ENCODE measurements at places on chromosomes 1 and 21.

GRCh38 chr1:219085082-219085481 lies 88.6 kb upstream of the LYPLAL1 start:
- no peak for DNase-seq

GRCh38 chr1:34130306-34130705 lies 34.7 kb downstream of the CSMD2 start:
- DNase-seq, result no peak

- no peak for DNase-seq
Observed at GRCh38 chr1:100229681-100230443, 19.8 kb downstream of the DBT start.

DNA sequence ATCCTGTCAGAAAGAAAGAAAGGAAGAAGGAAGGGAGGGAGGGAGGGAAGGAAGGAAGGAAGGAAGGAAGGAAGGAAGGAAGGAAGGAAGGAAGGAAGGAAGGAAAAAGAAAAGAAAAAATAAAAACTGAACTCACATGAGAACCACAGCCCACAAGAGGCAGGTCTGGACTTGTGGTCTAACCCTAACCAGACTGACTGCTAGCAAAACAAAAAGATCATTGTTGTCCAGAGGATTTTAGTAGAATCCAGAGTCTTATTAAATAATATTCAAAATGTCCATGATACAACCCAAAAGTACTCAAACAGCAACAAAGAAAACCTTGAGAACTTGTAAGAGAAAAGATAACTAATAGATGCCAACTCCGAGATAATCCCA lies 4.7 kb upstream of the ITGB2 start:
- no peak for DNase-seq

DNA sequence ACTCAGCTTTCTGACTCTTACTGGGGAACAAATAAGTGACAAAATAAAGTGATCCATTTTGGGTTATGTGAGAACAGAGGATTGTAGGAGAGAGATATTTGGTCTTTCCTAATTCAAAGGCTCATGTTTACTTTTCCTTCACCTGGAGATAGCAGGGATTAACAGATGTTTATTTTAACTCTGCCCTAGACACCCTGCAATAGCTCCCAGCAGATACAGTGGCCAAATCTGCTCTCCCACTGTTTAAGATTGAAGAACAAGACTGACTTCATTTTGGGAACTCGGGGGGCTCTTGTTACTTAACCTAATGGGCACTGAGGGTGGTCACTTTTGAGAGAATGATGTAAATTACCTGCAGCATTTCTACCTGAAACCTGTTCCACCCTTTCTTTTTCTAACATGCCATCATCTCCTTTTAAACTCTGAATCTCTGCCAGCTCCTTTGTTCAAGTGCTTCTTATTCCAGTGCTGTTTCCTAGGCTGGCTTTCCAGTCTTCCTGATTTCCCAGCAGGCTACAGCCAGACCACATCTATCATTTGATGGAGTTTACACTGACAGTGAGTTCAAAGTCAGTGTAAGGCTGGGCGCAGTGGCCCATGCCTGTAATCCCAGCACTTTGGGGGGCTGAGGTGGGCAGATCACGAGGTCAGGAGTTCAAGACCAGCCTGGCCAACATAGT lies 90.0 kb downstream of the SELENOF start:
- DNase-seq, result no peak

- no peak for DNase-seq
Observed at GRCh38 chr1:13617108-13617507, 33.5 kb downstream of the PDPN start.

DNA sequence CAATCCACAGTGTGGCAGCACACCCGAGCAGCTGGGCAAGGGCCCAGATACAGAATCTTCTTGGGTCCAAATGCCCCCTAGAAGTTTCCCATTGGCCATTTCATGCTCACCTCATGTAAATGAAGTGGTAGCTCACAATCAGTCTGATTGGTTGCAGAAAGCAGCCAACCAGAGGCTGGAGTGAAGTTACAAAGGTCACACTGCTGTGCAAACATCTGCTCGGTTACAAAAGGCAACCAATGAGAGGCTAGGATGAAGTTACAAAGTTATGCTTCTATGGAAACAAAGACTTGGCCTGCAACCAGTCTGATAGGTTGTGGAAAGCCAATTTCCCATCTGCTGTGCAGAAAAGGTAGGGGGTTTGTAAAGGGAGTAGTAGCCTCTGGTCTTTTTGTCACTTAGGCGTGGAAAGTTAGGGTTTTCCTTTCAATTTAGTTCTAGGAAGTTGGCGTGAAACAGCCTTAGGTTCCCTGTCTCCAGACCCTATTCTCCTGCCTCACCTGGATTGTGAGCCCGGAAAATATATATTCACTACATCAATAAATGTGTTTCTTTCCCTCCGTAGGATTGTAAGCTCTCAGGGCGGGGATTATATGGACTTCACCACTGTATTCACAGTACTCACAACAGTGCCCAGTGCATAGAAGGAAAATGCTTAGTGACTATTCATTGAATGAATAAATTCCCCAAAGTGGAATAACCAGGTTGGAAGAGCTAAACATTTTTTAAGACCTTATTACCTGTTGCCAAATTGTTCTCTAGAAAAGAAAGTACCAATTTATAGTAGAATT lies 91.9 kb downstream of the URB2 start:
- no peak for DNase-seq

GRCh38 chr1:58964428-58964827 lies 180.6 kb upstream of the JUN start:
- no peak for DNase-seq

DNA sequence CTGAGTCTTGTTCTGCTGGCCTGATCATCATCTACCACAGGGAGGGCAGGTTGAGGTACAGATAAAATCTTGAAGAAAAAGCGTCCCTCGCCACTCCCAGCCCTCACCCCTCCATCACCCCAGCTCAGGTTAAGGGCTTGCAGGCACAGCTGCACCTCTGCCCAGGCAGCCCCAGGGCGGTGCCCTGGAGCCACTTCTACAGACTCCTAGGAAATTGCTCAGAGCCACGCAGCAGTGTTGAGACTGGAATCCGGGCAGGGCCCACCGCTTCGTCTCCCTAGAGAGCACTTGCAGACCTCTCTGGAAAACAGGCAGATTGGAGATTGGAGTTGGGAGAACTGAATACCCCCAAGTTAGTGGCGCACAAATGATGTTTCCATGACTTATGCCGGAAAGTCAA lies 35.3 kb downstream of the VN1R5 start:
- no peak for DNase-seq

- no peak for DNase-seq
Observed at GRCh38 chr1:147541672-147542568, 619 bp downstream of the BCL9 start.

DNA sequence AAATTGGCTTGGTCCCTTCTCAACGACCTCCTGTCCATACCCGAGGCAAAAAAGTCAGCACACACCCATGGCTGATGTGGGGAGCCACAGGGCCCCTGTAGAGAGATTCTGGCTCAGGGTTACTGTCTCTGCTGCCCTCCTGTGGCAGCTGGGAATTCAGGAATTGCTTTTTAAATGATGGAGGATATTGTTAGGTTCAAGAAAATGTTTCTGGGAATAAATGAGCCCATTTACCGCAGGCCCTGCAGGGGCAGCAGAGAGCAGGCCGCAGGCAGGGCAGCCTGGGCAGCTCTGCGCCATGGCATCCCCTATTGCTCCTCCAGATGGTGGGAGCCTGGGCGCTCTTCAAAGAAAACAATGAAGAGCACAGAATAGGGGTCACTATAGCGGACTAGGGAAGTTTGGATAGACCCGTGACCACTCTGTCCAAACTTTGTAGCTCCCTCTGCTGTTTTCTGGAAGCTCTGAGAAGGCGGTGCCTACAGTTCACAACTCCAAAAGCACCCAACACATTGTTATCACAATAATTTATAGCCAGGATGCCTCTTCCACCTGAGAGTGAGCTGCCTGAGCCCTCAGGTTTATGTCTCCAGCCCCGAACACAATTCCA lies 201.1 kb downstream of the BACH1 start:
- no peak for DNase-seq

GRCh38 chr1:178127482-178128191 lies 33.7 kb downstream of the RASAL2 start:
- no peak for DNase-seq

- no peak for DNase-seq
Observed at GRCh38 chr21:38610623-38611251, 112.5 kb upstream of the ERG start.

DNA sequence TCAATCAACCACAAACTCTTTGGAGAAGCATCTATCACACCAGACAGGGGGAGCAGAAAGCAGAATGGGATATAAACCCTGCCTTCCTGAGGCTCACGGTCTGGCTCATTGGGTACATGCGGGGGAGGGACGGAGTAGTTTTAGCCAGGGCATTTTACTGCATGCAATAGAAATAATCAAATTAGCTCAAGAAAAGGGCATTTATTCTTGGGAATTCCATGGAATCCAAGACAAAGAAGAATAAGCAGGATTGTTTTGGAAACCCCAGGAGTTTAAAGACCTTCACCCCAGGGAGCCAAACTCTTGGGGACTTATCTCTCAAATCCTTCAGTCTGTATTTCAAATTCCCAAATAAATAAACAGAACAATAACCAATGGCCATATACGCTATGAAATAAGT lies 5.2 kb upstream of the KAZN start:
- DNase-seq, result no peak

DNA sequence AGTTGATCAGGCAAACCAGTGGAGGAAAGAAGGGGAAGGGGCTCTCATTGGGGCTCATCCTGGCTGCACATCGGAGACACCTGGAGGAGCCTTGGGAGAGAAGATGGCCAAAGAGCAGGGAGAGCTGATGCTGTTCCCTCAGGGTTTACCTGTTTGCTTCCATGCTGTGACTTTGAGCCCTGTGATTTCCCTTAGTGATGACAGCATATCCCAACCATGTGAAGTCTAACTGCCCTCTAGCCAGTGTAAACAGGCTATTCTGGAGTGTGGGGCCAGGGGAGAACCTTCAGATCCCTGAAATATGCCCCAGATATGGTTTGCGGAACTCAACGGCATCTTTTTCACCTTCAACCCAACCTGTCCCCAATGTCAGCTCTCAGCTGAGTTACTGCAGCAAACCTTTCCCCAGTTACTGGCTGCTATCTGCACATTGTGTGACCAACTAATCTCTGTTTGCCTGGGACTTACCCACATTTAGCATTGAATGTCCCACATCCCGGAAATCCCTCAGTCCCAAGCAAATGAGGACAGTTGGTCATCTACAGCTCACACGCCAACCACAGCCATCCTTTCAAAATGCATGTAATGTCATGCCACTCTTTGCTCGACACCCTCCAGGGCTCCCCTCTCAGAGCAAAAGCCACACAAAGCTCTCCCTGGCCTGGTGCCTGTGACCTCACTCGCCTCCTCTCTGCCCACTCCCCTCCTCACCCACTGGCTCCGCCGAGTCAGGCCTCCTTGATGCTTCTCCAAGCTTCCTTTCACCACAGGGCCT lies 242.3 kb downstream of the KCNJ6 start:
- DNase-seq, result no peak

DNA sequence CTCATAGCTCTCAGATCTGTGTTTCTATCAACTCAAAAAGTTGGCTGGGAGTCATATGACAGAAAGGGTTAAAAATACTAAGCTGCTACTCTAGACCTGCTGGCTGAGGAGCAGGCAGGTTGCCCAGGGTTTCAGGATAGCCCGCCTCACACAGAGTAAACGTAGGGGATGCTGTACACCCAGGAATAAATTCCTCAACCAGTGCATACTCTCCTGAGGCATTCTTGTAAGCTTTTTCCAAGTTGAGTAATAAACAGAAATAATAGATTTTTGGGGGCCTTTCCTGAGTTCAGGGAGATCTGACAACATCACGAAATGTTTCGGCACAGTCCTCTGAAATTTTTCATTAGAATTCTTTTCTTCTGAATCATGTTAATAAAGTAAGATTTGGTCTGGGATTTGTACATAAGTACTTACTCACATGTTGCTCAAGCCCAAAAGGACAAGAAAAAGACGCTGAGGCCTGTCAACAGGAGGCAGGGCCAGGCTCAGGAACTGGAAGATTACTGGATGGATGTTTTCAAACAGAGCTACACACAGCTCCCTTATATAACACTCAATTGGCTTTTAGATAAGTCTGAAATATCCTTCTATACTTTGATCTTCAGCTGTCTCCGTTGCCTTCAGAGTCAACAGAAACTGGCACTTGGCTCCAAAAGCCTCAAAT lies 41.0 kb downstream of the TGFBR3 start:
- no peak for DNase-seq

GRCh38 chr1:2238361-2239012 lies 10.4 kb downstream of the SKI start:
- DNase-seq, result no peak

DNA sequence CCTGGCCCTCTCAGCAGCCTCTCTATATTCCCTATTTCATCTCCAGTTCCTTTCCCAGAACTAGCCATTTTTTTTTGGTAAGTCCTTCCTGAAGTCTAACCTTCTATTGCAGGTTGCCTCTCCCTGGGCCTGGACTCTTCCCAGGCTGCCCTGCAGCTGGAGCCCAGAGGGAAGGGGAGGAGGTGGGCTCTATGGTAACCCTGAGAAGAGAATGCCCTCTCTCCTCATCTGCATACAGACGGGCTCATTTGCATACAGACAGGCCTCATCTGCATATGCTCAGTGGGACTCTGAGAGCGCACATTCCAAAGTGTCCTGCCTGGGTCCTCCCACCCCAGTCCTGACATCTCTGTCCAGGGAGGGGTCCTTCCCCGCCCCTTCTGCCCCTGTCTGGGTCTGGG lies 32.7 kb downstream of the RHBG start:
- no peak for DNase-seq

DNA sequence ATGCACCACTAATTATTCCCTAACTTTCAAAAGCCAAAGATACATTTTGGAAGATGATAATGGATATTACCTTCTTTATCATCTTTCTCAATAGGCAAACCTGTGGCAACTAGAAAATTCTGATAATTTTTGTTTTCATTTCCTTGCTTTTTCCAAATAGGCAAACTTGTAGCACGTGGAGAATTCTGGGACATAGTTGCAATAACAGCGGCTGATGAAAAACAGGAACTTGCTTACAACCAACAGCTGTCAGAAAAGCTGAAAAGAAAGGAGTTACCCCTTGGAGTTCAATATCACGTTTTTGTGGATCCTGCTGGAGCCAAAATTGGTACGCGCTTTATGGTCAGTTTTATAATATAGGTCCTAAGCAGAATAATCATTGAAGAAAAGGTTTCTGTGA lies 1.5 kb downstream of the FPGT start:
- no peak for DNase-seq

- no peak for DNase-seq
Observed at GRCh38 chr1:156119503-156120209, 5.1 kb downstream of the LMNA start.

DNA sequence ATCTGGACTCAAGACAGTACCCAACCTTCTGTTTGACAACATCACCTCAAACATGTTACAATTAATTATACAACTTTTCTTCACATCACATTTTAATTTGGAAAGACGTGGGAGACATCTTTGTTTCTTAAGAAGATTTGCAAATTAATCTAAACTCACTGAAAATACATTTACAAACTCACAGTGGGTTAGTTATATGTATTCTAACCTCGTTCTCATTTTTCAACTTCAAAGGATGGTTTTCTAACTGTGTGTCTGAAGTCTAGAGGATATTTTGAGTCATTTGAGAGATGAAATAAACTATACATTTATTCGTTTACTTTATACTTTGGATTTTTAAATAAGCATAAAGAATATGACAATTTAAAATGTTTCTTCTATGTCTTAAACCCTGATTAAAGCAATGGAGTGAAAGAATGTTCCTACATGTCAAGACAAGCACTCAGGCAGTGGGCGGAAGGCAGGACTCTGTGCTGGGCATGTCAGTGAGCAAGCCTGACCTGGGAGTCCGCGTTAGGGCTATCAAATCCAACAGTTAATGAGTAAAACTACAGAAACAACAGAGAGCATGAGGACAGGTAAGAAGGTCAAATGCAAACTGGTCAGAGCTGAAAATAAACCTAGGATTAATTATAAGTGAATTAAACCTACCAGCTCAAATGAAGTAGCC lies 76.5 kb upstream of the CTTNBP2NL start:
- DNase-seq, result no peak
